ENCODE measurements at places on chromosomes 2 and 18. TPM values are rescaled to one million over a fixed set of nuclear protein-coding genes. Genes with fewer than 3 reads are reported as not detected.

GRCh38 chr2:196965651-196966050 is 39.1 kb upstream of the PGAP1 start:
- no peak for DNase-seq

The SLC5A7 gene
- total RNA-seq, result not detected

DNA sequence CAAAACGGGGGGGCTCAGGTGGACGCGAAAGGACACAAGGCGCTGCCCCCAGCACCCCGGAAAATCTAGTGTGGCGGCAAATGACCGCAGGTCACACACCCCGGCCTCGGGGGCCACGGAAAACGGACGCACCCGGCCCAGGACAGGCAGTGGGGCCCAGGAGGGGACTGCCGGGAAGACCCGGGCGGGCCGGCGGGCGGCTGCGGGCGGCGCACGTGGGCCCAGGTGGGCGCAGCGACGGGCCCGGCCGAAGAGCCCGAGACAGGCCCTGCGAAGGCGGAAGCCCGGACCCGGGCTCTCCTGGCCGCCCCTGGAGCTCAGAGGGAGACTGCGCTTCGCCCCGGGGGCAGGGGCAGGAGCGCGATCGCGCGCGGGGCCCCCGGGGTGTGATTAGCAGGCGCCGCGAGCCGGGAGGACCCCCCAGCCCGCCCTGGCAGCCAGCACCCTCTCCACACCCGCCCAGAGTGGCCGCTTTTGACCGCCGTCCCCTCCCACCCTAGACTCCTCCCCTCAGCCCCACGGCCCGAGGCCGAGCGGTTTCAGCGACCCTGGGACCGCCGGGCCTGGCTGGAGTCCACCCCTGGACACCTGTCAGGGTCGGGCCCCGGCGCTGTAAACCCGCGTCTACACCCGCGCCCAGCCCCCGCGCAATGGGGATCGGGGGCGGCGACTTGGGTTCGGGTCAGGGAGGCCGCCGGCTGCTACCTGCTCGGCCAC is 773 bp downstream of the MBP start:
- no peak for DNase-seq

- no peak for DNase-seq
Measured at GRCh38 chr2:34317797-34318196, 718.7 kb upstream of the FAM98A start.

The SATB2 gene
- 5.1 TPM for total RNA-seq

- DNase-seq, result no peak
Measured at GRCh38 chr2:157305723-157306110, 19.9 kb downstream of the ERMN start.

DNA sequence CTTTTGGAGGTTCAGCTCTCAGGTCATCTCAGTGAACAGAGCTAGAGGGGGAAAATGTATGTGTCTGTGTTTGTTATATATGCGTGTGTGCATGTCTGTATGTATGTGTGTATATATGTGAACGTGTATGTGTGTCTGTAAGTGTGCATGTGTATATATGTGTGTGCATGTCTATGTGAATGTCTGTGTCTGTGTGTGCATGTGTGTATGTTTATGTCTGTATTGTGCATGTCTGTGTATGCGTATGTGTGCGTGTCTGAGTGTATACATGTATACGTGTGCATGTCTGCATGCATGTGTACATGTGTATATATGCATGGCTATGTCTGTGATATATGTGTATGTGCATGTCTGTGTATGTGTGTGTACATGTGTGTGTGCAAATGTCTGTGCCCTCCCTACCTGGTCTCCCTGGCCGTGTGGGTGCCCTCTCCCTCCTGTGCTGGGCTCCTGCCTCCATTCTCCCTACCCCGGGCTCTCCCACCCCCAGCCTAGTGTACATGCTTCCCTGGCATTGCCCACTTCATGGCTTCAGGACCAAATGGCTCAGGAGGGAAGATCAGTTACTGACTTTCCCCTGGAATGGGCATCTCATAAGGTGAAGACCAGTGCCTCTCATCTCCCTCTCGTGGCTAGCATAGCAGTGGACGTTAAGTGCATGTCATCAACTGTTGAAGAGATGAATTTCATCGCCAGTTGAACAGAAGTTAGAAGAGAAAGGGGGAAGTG is 49.9 kb downstream of the TRAF3IP1 start:
- no peak for DNase-seq

GRCh38 chr2:147865560-147865959 is 20.7 kb downstream of the ACVR2A start:
- DNase-seq, result no peak

DNA sequence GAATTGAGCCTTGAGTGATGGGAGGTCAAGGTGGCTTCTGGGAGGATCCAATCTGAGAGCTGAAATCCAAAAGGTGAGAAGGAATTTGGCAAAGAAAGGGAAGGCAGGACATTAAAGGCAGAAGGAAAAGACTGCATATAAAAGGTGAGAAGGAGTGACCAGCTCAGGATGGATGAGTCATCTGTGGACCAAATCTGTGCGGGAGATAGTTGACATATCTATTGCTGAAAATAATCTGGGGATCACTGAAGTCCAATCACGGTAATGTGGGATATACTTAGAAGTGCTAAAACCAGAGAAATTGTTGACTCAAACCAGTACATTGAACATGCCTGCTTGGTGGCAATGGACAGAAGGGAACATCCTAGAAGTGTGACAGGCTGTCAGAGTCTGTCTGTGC is 8.0 kb upstream of the PTPN4 start:
- DNase-seq, result no peak

The MATN3 gene
- 0.15 TPM for total RNA-seq

- peak; percentile 39 for DNase-seq
Measured at GRCh38 chr18:63148449-63149301, 170.9 kb downstream of the BCL2 start.

GRCh38 chr18:69777248-69777647 is 170.4 kb downstream of the CD226 start:
- DNase-seq, result no peak

- no peak for DNase-seq
Measured at GRCh38 chr2:48728295-48728694, 27.2 kb downstream of the LHCGR start.

- no peak for DNase-seq
Measured at GRCh38 chr2:218063896-218064295, 5.2 kb upstream of the RUFY4 start.

Measured in MG63 (cell line).